ENCODE measurements at places on chromosomes 7 and 10.
A peak's percentile ranks its signal among the peaks of the same experiment; 100 is the strongest.

- DNase-seq, result no peak
Observed at GRCh38 chr10:34434119-34434594, 380.9 kb downstream of the PARD3 start.

DNA sequence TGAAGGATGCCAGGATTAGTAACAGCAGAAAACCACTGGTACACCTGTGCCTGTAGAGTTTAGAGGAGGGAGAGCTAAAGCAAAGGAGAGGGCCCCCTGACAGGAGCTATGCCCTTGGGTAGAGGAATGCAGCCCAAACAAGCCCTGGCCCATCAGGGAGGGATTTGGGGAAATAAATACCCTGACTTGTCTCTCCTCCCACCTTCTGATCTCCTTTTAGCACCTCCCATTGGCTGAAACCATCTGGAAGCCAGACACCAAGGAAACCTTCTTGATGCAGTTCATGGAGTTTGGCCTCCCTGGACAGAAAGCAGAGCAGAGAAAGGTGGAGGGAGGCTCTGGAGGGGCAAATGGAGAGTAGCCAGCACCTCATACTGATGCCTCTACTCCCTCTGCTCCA, 45.3 kb downstream of the ADRA2A start:
- DNase-seq, result no peak

- DNase-seq, result no peak
Observed at GRCh38 chr10:99623919-99624318, 3.7 kb upstream of the SLC25A28 start.

DNA sequence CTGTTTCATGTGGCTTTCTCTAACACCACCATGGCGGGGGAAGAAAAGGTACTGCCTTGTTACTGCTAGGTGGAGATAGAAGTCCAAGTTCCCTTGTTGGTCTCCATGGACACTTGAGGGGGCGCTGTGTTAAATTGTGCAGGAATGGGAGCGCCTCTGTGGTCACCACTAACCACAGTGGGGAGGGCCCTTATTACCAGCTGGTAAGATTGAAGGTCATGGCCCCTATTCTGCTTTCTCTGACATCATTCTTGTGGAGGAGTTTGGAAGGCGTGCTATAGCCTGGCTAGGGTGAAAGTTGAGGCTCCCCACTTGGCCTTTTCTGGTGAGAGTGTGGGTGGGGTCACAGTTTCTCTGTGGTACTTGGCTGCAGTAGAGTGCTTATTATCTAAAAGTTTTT, 14.9 kb upstream of the MXI1 start:
- no peak for DNase-seq

GRCh38 chr7:128809363-128809762, 17.6 kb downstream of the CCDC136 start:
- DNase-seq, result no peak

DNA sequence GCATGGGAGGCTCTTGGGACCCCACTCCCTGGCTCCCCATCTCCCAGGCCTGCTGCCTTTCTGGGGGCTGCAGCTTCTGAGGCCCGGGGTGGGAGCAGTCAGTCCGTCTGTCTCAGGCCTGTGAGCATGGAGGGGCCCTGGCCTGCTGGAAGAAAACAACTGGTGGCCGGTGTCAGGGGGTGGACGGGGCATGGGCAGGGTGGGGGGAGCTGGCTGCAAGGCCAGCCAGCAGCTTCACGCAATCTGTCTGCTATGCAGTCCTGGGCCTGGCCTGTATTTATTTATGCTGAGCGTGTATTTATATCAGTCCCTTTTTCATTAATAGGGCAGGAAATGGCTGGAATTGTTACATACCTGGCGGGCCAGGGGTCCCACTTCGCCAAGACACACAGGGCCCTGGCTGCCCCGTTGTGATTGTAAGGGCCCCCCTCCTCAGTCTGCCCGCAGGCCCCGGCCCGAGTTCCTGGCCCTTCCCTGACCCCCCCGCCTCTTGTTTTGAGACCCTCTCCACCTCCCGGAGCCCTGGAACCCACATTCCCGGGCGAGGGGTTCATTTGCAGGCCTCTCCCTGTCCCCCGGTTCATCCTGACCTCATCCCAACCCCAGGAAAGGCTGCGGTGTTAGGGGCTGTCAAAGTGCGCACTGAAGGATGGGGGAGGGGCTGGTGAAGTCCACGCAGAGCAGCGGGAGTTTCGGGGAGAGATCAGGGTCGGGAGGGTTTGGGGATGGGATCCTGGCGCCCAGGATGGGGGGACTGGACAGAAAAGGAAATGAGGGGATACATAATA, 8.2 kb downstream of the TMEM270 start:
- DNase-seq, result no peak

- DNase-seq, result no peak
Observed at GRCh38 chr7:94382746-94383145, 11.9 kb upstream of the COL1A2 start.

DNA sequence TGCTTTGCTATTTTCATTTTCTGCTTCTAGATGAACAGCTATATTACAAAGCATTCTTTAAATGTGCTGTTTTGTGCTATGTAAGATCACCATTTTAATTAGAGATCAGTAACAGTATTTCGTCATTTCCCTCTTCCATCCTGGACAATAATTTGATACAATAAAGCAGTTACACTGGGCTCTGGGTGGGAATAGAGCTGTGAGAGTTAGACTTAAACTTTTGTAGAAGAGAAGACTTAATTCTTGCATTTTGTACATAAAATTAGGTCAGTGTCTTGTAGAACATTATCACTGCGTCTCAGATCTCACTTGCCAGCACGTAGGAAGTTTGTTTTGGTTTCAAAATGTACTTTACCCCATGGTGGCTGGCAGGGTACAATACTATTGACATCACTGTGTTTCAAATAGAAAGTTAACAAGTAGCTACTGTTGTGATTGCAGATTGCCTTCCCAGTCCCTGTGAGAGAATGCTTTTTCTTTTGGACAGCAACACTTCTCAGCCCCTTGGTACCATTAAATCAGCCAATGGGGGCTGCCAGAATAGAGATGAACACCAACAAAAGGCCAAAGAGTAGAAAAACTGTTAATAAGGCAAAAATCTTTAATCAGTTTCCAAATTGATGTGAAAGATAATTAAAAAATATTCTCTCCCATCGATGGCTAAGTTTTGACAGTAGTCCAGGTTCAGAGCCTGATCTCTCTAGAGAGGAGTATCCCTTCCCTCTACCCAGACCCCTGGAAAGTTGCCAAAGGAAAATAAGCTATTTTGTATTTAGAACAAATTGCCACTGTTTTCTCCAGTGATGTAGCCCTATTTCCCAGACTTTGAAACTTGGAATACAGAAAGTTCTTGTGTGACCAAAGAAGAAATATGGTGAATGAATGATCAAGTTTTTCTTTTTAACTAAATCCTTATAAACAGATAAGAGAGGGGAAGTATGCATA, 35.1 kb downstream of the SMNDC1 start:
- DNase-seq, result no peak

DNA sequence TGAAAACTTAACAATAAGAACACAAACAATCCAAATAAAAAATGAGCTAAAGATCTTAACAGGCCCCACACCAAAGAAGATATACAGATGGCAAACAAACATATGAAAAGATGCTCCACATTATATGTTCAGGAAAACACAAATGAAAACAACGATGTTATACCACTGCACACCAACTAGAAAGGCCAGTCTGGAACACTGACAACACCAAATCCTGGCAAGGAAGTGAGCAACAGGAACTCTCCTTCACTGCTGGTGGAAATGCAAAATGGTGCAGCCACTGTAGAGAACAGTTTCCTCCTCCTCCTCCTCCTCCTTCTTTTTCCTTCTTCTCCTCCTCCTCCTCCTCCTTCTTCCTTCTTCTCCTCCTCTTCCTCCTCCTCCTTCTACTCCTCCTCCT, 12.2 kb upstream of the NCAPG2 start:
- DNase-seq, result no peak

- no peak for DNase-seq
Observed at GRCh38 chr10:124484661-124485060, 23.0 kb downstream of the LHPP start.

DNA sequence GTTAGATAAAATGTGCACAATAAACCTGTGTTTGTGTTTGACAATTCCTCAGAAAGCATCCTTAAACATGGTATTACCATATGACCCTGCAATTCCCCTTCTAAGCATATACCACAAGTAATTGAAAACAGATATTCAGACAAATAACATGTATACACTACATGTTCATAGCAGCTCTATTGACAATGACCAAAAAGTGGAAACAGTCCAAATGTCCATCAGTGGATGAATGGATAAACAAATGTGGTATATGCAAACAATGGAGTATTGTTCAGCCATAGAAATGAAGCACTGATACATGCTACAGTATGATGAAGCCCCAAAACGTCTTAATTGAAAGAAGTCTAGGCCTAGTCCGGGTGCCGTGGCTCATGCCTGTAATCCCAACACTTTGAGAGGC, 280.1 kb downstream of the OTUD1 start:
- DNase-seq, result no peak

DNA sequence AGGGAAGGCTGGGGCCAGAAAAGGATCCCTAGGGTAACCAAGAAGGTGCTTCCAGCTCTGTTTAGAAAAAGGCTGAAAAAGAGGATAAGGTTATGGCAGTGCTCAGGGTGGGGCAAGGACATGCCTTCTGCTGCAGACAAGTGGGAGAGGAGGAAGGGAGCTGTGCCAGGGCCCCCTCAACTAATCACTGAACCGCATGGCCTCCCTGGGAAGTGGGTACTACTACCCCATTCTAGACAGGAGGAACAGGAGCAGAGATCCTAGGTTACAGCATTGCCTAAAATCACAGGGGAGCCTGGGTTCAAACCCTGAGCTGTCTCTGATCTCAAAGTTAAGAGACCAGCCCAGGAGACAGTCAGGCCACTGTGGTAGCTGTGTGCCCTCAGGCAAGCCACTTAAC, 149.7 kb downstream of the GRID1 start:
- no peak for DNase-seq

DNA sequence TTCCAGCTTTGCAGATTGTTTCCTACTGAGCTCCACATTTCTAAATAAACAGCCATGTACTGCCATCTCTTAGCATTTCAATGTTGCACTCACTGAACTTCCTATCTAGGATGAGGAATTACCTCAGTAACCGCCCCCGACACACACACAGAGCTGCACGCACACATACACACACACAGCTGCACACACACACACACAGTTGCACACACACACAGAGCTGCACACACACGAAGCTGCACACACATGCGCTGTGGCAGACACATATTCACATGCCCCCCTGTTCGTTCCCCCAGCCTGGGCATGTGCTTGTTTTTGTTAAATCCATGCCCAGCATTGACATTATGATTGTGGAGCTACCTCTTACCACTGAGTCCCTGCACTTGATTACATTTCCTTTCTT, 39.6 kb upstream of the CNPY1 start:
- no peak for DNase-seq

DNA sequence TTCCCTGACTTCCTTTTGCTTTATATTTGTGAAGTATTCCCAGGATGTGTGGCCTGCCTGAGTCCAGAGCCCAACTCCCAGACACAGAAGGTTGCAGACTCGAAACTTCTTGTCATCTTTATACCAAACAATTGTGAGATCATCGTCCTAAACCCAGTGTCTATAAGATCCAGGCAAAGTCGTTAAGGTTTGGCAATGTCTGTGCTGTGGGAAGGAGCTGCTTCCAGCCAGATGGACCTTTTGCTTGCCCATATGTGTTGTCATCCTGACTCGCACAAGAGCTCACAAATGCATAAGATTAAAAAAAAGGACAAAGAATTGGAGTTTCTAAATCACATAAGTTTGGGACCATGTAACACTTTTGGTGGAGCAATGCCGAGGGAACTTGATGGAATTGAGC, 37.0 kb downstream of the WNT2 start:
- no peak for DNase-seq

GRCh38 chr10:60236869-60237524, 152.7 kb downstream of the ANK3 start:
- no peak for DNase-seq

- DNase-seq, result peak; percentile 35
Observed at GRCh38 chr10:71696628-71697326, 22.8 kb downstream of the C10orf105 start.

DNA sequence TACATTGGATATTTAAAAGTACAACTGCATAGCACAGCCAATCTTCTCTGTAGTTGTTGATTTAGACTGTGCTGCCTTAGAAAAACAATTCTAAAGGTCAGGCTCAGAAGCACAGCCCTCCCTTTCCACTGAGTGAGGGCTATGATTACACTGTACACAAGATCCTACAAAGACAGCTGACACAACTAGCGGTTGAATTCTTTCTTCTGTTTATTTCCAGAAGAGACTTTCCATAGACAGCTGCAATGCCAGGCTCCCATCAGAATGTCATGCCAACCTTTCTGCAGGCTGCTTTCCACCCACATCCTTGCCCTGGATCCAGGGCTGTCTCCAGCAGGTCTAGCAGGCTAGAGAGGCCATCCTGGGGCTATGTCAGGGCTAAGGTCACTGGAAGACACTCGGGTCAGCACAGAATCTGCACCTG, 39.3 kb downstream of the FAM13C start:
- DNase-seq, result no peak

- DNase-seq, result no peak
Observed at GRCh38 chr10:103265717-103266329, 11.1 kb upstream of the INA start.

GRCh38 chr10:114631666-114632417, 26.2 kb downstream of the ABLIM1 start:
- peak; percentile 1 for DNase-seq

DNA sequence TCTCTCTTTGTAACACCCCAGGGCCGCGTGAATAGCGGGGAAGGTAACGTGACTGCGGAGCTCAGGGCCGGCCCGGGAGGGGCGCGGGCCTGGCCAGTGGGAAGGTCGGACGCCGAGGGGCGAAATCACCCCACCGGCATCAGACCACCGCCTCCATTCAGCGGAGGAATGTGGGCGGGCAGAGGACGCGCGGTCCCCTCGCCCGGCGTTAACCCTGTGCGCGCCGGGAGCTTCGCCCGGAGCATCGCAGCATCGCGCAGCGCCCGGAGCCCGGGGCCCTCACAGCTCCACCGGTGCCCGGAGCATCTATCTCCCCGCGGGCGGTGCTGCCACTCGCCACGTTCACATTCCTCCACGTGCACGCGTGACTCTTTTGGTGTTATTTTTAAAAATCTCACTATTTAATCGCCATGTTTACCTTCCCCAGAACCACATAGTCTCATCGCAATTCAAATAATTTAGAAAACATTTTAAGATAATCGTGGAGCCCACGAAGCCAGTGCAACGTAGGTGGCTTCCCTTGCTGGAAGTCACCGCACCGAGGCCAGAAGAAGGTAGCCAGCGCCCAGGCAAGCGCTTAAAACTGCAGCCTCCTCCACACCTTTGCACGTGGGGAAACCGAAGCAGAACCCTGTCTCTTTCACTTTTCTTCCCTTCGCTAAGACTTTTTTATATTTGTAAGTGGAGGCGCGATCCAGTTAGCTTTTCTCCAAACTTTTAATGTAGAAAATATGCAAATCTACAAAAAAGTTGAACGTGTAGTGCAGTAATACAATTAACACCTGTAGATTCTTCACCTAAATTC, 21.8 kb downstream of the FGFBP3 start:
- DNase-seq, result peak; percentile 11

Measured in activated gamma-delta T cell treated with anti-CD3 and anti-CD28 coated beads, Interleukin-2, amount 50 U/mL, for 16 hours (primary cell).